ENCODE measurements at places on chromosomes 5 and 9.

GRCh38 chr5:140966293-140967225 lies at the start of gene PCDHAC2:
Gene PCDHAC2, plus strand, starts transcription at chr5:140966476. Its CDS starts 291 bp downstream, at chr5:140966767.
- no peak for DNase-seq

DNA sequence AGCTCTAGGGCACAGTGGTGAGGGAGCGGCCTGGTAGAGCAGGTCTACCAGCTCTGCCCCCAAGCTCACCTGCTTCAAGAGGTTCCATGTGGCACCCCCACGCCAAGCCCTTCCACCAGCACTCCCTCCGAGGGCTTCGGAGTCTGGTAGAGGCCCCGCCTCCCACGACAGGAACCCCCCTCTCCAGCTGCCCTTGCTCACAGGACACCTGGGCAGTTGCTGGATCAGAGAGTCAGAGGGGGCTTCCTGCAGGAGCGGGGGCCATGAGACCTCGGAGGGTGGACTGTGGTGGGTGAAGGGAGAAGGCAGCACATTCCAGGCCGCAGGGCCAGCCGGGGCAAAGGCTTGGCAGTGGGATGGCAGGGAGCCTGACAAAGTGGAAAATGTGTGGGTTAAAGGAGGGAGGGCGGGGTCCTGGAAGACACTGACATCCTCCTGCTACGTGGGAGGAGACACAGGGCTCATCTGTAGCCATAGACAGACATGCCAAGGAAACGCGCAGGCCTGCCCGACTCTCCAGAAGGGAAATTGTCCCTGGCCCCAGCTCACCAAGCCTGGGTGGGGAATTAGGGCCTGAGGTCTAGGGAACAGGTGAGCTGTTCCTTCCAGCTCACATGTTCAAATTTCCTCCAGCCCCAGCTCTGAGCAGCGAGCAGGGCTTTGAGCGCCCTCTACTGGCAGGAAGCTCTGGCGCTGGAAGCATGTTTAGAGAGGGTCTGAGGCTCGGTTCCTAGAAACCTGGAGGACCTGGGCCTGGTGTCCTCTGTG lies 74.2 kb downstream of the NTNG2 start:
- DNase-seq: peak; percentile 64

DNA sequence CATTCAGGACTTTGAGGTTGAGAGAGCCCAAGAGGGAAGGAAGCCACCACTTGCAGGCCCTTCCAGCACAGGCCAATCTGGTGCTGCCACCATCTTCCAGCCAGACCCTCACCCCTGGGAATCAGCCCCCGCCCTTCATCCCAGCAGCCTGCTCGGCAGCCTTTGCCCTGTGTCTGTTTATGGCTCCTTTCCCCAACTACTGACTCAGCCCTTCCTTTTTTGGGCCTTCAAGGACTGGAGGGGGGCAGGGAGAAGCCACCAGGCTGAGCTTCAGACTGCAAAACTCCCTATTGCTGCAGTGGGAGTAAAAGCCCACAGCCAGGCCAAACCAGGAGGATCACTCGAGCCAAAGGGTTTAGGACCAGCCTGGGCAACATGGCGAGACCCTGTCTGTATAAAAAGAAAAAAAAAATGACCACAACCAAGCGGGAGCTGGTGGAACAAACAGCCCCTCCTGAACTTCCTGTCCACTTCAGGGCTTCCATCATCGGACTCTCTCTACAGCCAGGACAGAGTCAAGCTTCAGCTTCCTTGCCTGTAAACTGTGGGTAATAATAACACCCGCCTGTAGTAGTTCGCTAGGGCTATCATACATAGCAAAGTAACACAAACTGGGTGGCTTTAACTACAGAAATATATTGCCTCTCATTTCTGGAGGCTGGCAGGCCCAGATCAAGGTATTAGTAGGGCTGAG lies 85.9 kb upstream of the IL17B start:
- no peak for DNase-seq

- no peak for DNase-seq
Measured at GRCh38 chr5:142506046-142506445, 179.8 kb downstream of the FGF1 start.

GRCh38 chr5:157026789-157027424 lies 32.0 kb downstream of the HAVCR1 start:
- DNase-seq: no peak
